ENCODE measurements at places on chromosomes 3 and 15. TPM values are rescaled to one million over a fixed set of nuclear protein-coding genes. Genes with fewer than 3 reads are reported as not detected.

- DNase-seq, result no peak
Measured at GRCh38 chr15:89489376-89489775, 7.0 kb downstream of the RHCG start.

DNA sequence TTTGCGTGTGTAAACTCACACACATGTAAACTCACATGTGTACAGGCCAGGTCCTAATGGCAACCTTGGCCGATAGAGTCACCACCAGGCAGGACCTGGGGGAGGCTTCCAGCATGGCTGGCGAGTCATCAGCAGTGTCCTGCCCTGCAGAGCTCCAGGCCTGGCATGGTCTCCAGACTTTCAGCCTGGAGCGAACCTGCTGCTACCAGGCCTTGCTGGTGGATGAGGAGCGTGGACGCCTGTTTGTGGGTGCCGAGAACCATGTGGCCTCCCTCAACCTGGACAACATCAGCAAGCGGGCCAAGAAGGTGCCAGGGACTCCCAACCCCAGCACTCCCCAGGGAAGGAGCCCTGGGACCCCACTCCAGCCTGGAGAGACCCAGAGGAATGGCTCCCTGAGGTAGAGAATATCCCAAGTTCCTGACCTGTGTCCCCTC lies 1.0 kb downstream of the SEMA3B start:
- DNase-seq, result no peak

GRCh38 chr3:135125171-135125801 lies 330.2 kb downstream of the EPHB1 start:
- DNase-seq, result no peak

DNA sequence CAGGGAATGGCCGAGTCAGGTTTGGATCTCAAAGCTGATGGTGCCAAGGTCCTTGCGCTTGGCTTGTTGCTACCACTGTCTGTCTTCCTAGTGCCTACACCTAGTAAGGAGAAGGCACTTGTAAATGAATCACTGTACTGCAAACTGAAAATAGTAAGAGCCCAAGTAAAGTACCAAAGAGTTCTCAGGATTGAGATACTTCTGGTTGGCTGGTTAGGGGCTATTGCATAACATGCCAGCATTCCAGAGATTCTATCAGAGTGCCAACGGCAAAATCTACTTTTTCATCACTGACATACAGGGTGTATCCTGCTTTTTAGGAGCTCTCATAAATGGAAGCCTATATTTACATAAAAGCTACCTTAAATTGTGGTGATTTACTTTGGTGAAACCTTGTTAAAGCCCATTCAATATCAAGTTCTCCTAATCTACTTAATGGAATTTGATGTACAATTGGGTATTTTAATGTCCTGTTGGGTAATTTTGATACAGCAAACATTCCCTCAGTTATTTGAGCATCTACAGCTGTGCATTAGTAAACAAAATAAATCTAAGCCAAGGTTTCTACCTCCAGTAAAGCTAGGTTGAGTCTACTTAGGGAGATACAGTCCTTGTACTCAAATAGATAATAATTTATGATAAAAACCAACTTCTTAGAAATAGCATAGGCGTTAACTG lies 30.7 kb upstream of the CHD2 start:
- no peak for DNase-seq

DNA sequence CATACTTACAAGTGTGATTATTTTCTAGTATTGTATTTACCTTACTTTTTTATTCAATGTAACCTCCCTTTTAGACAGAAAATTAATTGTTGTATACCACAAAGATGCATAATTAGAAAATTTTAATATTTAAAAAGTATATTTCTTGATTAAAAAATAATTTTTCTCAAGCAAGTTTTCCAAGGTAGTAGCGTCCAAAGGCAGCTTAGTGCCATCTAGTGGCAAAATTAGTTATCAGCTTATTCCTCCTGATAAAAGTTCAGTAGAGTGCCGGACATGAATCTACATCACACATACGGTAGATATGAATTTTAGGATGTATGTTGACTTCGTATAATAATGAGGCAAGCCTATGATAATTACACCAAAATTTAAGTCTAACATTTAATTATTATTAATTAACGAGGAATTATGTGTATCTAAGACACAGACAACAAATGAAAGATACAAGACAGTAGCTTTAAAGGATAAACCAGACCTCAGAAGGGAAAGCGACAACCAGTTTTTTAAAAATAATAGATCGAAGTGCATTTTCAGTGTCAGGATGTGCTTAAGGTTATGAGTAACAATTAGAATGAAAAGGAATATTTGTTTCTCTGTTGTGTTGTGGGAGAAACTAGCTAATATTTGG lies 405.9 kb downstream of the ROBO1 start:
- DNase-seq, result no peak

GRCh38 chr15:28094732-28095521 lies 4.2 kb downstream of the OCA2 start:
- DNase-seq, result peak; percentile 59

DNA sequence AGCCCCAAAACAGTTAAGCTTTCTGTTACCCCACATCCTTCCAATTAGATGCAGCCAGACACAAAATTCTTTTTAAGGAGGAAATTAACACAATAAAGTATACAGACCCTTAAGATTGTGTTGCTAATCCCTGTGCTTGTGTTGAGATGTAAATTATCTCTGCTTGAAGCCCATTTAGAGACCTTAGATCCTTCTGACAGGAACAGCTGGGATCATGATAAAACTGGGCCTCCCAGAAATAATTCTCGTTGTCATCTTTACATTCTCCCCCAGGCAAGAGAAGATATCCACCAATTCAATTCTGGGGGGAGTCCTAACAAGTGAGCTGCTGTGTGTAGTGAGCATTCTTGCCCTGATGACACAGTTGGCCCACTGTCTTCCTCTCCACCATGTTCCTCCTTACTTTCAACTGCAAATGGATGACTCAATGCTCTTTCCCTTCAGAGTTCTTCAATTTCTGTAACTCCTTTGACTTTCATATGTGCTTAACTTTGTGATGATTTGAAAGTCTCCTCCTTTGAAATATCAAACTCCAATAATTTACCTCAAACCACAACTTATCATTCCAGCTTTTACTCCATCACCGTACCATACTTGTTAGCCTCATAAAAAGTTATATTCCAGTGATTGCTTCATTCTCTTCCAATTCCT lies 186.6 kb downstream of the RAP2B start:
- DNase-seq, result no peak

DNA sequence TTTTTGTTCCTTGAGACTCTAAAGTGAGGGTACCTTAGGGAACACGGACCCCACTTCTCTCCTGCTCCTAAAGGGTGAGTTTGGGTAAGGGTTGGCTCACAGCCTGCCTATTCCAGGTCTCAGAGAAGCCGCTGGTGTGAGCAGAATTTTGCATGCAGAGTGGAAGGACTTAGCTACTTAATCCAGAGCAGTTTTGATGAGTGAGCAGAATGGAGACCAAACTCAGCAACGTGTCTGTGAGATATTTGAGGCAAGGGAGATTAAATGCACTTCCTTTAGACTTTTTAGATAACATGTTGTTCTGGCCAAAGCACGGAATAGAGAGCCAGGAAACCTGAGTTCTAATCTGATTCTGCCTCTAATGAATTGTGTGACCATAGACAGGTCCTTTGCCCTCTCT lies 5.1 kb downstream of the SLC24A1 start:
- DNase-seq, result no peak

DNA sequence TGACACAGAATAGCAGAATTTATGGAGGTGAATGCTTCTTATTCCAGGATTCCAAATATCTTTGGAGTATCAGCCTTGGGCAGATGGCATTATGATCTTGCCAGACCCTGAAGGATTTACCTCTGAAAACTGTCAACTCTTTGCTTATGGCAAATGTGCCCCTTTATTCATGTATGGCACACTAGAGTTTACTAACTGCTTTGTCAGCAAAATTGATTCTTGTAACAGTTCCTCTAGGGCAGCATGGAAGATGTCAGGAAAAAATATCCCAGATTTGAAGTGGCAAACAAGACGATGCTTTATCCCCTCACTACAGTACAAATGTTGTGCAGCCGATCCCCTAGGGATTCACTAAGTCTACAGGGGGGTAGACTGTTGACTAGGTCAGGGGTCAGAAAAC lies 79.7 kb downstream of the EDEM1 start:
- no peak for DNase-seq

GRCh38 chr3:52202384-52203077 lies 4.6 kb downstream of the ALAS1 start:
- no peak for DNase-seq

DNA sequence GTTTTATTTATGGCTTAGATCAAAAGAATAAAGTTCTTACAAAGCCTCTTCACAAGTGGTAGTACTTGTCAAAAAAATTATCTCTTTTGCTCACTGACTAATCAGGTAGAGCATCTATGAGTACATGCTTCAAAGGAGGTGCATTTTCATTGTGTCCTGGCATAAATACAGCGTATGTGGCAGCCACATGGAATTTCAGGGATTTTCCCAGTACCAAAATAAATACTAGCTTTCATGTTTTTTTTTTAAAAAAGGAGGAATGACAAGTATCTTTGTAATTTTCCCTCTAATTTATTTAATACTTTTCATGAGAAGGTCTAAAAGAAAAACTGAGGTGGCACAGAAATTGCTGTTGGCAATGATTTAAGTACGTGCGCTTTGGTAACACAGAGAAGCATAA lies 597.8 kb upstream of the ALCAM start:
- no peak for DNase-seq

- DNase-seq, result no peak
Measured at GRCh38 chr15:76863693-76864092, 41.4 kb downstream of the SCAPER start.

- no peak for DNase-seq
Measured at GRCh38 chr3:12141350-12141749, 17.4 kb downstream of the TIMP4 start.

- DNase-seq, result no peak
Measured at GRCh38 chr15:58475573-58476524, 44.1 kb downstream of the LIPC start.

GRCh38 chr3:150256782-150257181 lies 151.3 kb upstream of the TSC22D2 start:
- DNase-seq, result no peak

DNA sequence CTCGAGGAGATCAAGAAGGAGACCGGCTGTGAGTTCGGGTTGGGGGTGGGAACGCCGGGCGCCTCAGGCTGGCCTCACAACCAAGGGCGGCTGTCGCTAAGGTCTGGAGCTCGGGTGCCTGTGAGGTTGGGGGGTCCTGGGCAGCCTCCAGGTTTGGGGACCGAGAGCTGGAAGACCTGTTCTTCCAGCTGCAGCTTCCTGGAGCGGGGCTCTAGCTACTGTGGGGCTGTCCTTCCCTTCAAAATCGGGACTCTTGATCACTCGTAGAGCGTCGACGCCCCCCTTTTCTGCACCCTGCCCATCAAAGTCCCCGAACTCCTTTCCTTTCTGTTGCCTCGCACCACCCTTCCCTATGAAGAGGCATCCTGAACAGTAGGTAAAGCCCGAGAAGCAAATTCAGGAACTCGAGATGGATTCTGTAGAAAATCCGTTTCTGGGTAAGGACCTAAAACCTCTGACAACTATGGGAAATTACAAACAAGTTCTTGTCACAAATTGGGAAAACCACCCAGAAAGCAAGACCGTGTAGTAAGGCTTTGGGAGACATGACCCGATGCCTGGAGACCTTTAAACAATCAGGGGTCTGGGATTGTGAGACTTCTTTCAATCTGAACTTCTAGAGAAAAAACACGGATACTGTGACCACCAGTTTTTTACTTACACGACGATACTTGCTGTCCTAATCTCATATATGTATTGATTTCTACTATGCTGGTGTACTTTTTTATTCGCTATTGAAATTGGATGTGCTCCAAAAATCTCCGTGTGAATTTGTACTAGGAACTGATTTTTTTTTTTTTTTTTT lies 556 bp downstream of the CHP1 start:
- no peak for DNase-seq

GRCh38 chr3:43218921-43219320 lies 67.4 kb upstream of the SNRK start:
- no peak for DNase-seq

GRCh38 chr15:40582726-40583246 lies 11.3 kb upstream of the KNL1 start:
- DNase-seq, result no peak

DNA sequence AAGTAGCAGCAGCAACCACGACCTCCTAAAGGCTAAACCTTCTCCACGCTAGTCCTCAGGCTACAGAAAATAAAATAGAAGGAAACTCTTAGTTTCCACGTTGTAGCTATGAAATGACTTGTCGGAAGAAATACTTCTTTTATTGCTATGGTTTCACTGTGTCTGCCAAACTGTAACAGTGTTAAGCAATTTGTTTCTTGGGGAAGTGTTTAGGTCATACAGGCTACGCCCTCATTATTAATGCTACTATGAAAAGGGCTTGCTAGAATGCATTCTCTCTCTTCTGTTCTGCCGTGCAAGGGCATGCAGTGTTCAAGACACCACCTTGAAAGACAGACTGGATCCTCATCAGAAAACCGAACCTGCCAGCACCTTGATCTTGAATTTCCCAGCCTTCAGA lies 462.7 kb downstream of the PLOD2 start:
- DNase-seq, result no peak

GRCh38 chr3:32109256-32109655 lies 2.8 kb downstream of the GPD1L start:
- DNase-seq, result no peak

GRCh38 chr3:114104414-114104813 lies 47.9 kb downstream of the QTRT2 start:
- no peak for DNase-seq

DNA sequence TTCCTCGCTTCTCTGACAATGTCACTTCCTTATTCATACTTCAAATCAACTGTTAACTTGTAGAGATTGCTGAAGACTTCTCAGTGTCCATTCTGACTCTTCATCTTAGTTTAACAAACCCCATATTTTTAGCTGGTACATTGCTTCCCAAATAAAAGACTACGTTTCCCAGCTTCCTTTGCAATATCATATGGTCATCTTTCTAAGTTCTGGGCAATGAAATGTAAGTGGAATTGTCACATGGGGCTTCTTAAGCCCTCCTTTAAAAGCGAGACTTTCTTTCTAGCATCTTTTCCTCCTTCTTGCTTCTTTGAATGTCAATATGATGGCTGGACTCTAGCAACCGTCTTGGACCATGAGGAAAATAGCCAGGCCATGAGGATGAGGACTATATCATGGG lies 239.0 kb downstream of the ZNF621 start:
- no peak for DNase-seq

DNA sequence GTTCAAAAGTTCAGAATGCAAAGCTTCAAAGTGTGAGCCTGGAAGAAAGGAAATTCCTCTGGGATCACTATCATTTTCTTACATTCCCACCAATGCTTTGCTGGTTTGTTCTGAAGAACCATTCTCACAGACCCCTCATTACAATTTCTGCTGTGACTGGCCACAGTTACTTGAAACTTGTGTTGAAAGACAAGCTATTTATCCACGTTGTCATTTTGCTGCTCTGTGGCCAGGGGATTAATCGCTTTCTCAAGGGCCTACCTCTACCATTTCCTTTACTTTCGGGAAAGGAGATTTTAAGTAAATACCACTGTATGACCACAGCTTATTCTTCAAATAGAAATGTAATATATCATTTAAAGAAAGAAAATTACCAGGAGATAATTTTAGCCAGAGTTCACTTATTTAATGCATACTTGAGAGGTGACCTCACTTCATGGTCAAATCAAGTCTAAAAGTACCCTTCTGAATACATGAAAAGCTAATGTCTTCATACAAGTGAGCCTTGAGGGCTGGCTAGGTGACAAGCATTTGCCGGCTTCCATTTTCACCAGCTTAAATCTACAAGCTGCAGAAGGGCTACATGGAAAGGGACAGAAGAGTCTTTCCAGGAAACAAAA lies 69.8 kb upstream of the ROBO2 start:
- no peak for DNase-seq

The LRRC3B gene
- total RNA-seq, result not detected

The CRYGS gene
- total RNA-seq, result 10.3 TPM

The GATA2 gene
- total RNA-seq, result not detected
